ENCODE measurements at places on chromosomes 13 and 19. TPM values are rescaled to one million over a fixed set of nuclear protein-coding genes. Genes with fewer than 3 reads are reported as not detected.

The PRR22 gene
- polyA plus RNA-seq = not detected

The TNFRSF19 gene
- 0.29 TPM for polyA plus RNA-seq

The CGB2 gene
- polyA plus RNA-seq = not detected

The EPS8L1 gene
- polyA plus RNA-seq = 0.93 TPM

The TSC22D1 gene
- polyA plus RNA-seq = 4.0 TPM

The OR7A5 gene
- not detected for polyA plus RNA-seq

The FBN3 gene
- polyA plus RNA-seq = not detected

The NFIX gene
- polyA plus RNA-seq = 0.09 TPM

The PLEKHJ1 gene
- 163 TPM for polyA plus RNA-seq

The ZNF177 gene
- polyA plus RNA-seq = 1.6 TPM

The HSD17B14 gene
- 1.2 TPM for polyA plus RNA-seq

The SIGLEC12 gene
- 1.1 TPM for polyA plus RNA-seq

The VPS36 gene
- 42.0 TPM for polyA plus RNA-seq

The RGCC gene
- 6.8 TPM for polyA plus RNA-seq

The ZNF550 gene
- 8.8 TPM for polyA plus RNA-seq

Data from IgD-negative memory B cell (primary cell).